Fibroblast of skin of left biceps (primary cell): ENCODE measurements at places on chromosomes 3 and 15.

DNA sequence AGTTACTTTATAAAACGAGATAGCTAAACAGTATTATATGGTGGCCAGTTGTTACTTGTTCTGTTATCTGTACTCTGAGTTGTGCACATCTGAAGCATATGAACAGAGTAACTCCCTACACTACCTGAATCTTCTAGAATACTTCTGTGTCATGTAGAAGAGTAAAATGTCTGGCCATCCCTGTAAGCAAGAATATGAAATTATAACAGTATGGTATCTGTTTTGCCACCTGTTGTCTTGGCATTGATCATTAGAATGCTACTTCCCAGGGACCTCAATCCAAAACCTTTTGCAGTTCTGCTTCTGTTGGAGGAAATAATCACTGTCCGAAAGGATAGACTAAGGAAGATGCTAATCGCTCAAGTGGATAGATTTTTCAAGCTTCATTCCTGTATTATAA lies 1.9 kb downstream of the TEX9 start:
- DNase-seq = no peak

DNA sequence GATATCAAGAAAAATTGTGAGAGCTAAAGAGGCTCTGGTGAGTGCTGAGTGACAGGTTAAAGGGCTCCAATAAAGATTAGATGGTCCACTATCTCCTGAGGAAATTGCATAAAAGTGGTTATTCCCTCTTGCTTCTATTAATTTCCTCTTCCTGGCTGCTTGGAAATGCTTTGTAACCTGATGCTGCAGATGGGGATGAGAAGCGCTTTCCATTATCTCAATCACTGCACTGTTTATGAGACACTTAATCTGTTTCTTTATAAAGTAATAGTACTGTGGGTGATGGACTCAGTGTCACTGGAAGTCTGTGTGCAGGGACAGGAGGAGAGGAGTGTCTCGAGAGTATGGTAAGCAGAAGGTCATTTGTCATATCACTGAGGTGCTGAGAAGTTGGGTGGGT lies 305.3 kb downstream of the EPHB1 start:
- DNase-seq = no peak

GRCh38 chr15:58386081-58386480 lies 45.7 kb upstream of the LIPC start:
- no peak for DNase-seq

DNA sequence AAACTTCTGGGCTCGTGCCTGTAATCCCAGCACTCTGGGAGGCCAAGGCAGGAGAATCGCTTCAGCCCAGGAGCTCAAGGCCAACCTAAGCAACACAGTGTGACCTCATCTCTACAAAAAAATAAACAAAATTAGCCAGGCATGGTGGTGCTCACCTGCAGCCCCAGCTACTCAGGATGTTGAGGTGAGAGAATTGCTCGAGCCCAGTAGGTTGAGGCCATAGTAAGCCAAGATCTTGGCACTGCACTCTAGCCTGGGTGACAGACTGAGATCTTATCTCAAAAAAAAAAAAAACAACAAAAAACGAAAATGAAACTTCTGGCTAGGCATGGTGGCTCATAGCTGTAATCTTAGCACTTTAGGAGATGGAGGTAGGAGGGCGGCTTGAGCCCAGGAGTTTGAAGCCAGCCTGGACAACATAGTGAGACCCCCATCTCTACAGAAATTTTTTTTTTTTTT lies 53.7 kb downstream of the PIK3CB start:
- no peak for DNase-seq

DNA sequence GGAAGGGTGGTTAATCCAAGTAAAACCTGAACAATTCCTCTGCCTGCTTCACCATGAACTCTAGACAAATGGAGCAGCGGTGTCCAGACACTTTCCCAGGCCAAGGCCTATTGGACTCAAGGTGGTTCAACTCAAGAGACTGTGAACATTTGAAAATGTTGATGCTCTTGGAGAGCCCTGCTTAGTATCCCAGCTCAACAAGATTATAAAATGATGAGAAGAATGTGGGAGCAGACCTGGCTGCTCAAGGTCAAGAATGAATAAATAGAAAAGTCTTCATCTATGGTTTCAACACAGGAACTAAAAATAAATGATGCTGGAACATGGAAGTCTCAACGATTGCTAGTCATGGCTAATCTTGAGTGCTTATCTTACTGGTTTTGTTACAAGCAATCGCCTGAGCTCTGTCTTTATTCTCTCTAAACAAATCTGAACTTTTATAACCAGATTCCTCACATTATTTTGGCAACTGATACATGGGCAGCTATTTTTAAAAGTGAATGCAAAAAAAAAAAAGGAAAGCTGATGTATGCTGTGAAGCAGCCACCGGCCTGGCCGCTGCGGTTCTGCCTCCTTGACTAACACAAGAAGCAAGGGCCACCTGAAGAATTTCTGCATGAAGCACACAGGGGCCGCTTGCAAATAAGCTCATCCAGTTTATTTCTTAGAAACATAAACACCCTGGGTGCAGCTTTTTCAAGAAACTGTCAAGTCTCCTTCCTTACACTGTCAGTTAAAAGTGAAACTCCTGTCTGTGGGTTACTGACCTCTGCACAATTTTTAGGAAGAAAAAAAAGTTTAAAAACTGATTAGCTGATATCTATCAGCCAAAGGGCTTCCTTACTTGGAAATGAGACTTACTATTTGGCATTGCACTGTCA lies 120.1 kb upstream of the ARHGEF3 start:
- no peak for DNase-seq

- no peak for DNase-seq
Observed at GRCh38 chr15:70274255-70274880, 176.7 kb upstream of the TLE3 start.

DNA sequence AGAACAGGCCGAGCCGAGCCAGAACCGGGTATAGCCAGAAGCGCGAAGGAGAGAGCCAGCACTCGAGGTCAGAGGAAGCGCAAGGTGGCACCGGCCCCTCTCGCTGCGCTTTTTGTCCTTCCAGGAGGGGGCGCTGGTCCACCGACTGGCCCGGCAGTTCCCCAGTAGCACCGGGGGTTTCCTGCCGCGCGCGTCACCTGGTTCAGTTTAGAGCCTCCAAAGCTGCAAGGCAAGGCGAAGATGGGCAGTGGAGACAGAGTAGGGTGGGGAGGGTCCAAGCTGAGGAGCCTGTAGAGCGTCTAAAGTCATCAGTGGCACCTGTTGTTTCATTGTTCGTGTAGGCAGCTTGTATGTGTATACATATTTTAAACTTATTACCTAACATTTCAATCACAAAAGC lies 7.6 kb upstream of the NR2E3 start:
- no peak for DNase-seq

- DNase-seq = no peak
Observed at GRCh38 chr3:133477487-133477886, 77.6 kb downstream of the BFSP2 start.

DNA sequence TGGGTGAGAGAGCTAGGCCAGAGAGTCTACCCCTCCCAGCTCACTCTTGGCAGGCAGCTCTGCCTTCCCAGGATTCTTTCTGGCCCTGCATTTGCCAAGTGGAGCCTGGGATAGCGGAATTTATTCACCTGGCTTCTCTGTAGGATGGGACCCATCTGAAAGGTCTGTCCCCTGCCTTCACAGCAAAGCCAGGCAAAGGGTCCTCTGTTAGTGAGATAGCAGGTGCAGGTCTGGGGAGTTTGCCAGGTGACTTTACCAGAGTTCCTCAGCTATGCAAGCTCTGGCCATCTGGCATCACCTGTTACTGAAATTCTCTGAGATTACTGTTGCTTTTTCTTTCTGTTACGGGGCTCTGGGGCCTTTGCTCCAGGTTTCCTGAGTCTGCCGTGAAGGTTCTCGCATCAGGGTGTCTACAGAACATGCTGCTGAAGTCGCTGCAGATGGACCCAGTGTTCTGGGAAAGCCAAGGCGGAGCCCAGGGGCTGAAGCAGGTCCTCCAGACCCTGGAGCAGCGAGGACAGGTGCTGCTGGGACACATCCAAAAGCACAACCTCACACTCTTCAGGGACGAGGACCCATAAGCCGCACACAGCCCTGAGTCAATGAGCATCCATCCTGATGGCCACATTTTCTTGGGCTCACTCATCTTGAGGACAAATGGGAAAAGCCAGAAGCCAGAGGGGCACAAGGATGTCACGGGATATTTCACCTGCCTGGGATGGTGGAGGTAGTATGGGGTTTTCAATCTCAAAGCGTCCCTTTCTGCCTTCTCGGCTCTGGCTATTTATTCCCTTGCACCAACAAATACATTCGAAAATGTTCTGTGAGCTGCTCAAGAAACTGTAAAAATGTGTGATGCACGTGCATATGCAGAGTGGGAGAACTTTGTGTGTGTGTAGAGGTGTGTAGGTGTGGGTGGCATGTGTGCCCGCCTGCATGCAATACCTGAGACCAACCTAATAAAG lies 49.8 kb downstream of the POMGNT2 start:
- no peak for DNase-seq

DNA sequence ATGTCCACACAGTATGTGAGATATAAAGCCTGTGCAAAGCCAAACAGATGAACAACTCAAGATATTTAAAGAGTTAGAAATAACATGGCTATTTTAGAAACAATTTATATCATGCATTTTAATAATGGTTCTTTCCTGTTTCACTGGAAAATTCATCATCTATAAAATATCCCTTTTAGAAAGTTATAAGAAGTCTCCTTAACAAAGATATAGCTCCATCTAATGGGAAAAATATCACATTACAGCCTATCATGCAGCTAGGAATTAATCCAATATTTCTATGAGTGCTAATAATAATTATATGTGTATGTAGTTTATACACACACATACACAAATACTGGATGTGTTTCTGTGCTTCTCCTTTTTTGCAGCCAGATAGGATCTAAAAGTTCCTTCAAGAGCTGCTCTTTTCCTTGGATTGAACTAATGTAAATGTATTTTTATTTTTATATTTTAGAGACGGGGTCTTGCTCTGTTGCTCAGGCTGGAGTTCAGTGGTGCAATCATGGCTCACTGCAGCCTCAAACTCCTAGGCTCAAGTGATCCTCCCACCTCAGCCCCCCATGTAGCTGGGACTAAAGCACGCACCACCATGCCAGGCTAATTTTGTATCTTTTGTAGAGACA lies 21.6 kb downstream of the RPL22L1 start:
- no peak for DNase-seq

- peak; percentile 2 for DNase-seq
Observed at GRCh38 chr3:62774221-62774620, 101.0 kb downstream of the CADPS start.

DNA sequence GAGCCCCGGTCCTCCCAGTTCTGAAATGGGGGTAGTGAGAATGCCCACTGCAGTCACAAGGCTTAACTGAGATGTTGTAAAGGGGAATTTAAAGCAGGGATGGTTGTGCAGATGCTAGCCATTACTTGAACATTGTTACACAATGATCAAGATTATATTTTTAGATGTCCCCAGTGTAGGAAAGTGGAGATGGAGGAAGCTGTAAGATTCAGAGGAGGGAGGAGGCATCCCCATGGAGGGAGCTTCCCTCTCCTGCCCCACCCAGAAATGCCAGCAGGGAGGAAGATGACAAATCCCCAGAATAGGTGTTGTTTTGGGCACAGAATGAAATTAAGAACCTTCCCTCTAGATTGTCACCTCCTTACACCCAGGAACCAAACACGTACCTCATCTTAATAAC lies 46.1 kb downstream of the EFCAB12 start:
- DNase-seq = no peak
